Upper lobe of left lung (tissue), 6 donors: ENCODE measurements at places on chromosomes 1 and 21. TPM values are rescaled to one million over a fixed set of nuclear protein-coding genes. Genes with fewer than 3 reads are reported as not detected.

The TMPRSS15 gene
- not detected for total RNA-seq

- DNase-seq = no peak
Observed at GRCh38 chr1:54977533-54978297, 2.7 kb upstream of the TMEM61 start.

- no peak for DNase-seq
Observed at GRCh38 chr1:232213928-232214327, 416.0 kb downstream of the SIPA1L2 start.

- DNase-seq = no peak
Observed at GRCh38 chr21:44820851-44821250, 3.0 kb upstream of the SUMO3 start.

The TAF1A gene
- 4.2 TPM for total RNA-seq

GRCh38 chr1:200625381-200625824, 4.9 kb upstream of the KIF14 start:
- no peak for DNase-seq

GRCh38 chr21:45893740-45894449, 87.7 kb upstream of the COL6A1 start:
- no peak for DNase-seq

The HORMAD1 gene
- total RNA-seq = not detected

DNA sequence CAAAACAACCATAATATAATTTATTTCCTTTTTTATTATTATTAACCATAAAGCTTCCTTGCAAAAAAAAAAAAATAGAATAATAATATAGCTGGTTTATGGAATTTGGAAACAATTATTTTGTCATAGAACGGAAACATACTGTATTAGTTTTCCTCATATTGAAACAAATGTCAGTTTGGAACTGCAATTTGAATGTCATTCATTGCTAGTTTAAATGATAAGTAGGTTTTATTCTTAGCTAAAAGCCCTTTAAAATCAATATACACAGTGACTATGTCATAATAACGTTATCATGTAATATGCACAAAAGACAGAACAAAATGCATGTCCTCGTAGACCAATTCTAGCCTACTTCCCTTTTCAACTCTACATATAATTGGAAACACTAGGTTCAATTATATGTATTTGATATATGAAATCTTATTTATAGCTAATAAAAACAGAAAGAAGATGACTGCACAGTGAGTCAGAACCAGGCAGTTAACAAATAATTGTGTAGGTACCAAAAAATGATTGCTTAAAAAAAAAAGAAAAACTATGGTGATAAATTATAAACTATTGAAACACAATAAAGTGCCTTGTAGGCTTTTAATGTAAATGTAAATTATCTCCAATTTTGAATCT, 85.2 kb upstream of the EXO1 start:
- no peak for DNase-seq

The PDZK1IP1 gene
- total RNA-seq = 28.3 TPM

- no peak for DNase-seq
Observed at GRCh38 chr1:61058483-61059245, 23.7 kb upstream of the NFIA start.

DNA sequence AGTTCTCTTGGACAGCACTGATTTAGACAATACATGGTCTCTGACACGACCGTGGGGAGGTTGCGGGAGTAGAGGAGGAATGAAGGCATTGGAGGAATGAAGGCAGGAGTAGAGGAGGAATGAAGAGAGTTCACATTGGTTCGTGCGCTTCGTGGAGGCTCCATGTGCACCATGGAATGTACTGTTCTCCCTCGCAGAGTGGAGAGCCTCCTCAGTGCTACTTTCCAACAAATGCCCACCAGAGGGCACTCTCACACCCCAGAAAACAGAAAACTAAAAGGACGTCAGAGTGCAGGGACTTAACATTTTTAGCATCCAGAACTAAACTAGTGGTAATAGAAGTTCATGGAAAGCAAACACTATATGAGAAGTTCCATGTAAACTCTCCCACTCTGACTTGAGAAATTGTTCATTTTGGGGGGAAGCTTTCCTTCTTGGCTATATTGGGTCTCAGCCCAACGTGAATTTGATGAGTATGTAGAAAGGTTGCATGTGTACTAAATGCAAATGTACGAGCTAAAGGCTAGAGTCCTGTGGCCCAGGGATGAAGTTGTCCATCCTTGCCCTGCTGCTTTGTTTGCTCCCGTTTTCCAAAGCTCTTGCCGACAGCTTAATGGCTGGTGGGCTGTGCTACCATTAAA, 211.6 kb downstream of the LMX1A start:
- no peak for DNase-seq

The CCDC27 gene
- not detected for total RNA-seq

- no peak for DNase-seq
Observed at GRCh38 chr1:100065969-100066227, 66.8 kb downstream of the SASS6 start.

The OR10Z1 gene
- not detected for total RNA-seq

GRCh38 chr21:36005879-36006400, 54.4 kb downstream of the SETD4 start:
- no peak for DNase-seq

DNA sequence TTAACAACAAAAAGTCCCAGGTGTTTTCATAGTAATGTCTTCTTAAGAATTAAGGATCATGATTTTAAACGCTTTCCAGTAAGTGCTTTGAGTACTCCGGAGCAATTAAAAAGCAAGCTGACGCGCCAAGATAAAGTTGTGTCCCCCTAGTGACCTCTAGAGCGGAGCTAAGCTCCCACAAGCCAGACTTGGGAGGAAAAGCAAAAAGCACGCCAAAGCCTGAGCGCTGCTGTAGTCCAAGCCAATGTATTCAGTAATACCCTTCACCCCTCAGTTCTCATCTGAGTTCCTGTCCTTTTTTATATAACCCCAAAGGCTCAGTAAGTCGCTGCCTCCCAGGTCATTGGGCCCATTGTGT, 3.5 kb upstream of the SLC44A5 start:
- no peak for DNase-seq

GRCh38 chr1:43839056-43839455, 94.5 kb upstream of the ARTN start:
- no peak for DNase-seq

The S100A7A gene
- not detected for total RNA-seq
